ENCODE measurements at places on chromosomes 4 and X.

DNA sequence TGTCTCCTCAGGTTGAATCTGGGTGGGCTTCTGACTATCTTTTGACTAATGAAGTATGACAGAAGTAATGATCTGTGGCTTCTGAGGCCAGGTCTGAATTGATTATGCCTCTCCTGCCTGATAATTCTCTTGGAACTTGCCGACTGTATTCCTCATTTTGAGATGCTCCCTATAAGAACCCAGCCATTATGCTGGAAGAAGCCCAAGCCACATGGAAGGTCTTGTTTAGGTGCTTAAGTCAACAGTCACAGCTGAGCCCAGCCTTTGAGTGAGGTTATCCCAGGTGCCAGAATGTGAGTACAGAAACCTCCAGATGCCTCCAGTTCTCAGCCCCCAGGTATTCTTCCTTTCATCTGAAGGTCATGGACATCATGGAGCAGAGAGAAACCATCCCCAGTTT is 456.6 kb downstream of the IL15 start:
- no peak for DNase-seq

- DNase-seq: peak; percentile 25
Measured at GRCh38 chr4:13527981-13528820, 16.1 kb downstream of the NKX3-2 start.

DNA sequence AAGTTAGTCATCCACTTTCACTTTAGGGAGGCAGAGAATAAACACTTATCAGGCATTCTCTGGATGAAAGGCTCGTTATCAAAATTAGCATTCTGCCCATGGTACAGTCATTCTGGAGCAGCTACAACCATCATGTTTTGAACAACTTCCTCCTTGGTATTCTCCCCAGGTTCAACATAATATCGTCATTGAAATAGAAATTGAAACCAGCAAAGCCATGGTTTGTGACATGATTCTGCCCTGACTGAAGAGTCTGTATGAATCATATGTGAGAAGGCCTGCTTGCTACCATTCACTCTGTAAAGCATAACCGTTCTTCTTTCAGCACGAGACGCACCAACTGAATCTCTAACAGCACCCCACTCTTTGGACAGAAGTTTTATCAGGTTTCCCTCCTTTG is 127.5 kb upstream of the RADX start:
- peak; percentile 1 for DNase-seq

- no peak for DNase-seq
Measured at GRCh38 chr4:1843852-1844251, 12.1 kb downstream of the LETM1 start.

GRCh38 chr4:172489861-172490260 is 676.7 kb downstream of the GALNTL6 start:
- DNase-seq: no peak

DNA sequence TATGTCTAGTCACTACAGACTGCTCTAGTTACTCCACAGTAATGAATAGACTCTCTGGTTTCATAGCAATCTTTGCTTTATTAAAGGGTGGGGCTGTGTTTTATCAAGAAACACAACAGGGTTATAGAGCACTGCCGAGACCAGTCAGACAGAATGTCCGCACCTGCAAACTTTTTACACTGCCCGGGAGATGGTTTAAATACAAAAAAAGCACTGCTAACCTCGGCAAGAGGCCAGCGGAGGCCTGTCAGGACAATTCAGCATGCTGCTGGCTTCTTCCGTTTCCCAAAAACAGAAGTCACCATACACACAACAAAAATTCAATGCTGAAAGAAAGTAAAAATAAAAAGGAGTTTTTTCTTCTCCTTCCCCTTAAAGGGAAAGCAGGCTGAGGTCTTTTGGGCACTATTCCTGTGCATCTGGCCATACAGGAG is 67.4 kb downstream of the IRF2 start:
- DNase-seq: no peak

GRCh38 chr4:11073621-11074051 is 355.1 kb downstream of the HS3ST1 start:
- DNase-seq: no peak

- no peak for DNase-seq
Measured at GRCh38 chr4:105357258-105357980, 116.4 kb downstream of the PPA2 start.

DNA sequence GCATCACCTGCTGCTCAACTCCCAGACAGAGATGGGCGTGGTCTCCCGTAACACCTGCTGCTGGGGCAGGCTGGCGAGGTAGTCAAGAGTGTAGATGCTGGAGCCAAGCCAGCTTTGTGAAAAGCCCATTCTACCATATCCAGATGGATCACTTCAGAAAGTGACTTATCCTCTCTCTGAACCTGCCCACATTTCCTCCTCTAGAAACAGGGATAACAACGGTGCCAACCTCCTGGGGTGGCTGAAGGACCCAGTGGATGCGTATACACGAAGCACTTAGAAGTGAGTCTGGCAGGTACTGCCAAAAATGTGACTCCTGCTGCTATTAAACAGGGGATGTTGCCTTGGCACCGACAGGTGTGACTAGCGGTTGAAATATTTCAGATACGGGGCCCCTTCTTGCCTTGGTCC is 95.8 kb downstream of the SORBS2 start:
- DNase-seq: no peak

Measured in germinal center (tissue), 1 donor.